ENCODE measurements at places on chromosomes 4 and X. TPM values are rescaled to one million over a fixed set of nuclear protein-coding genes. Genes with fewer than 3 reads are reported as not detected.

Gene MAOA
- 0.29 TPM for total RNA-seq

Gene PLK4
- 32.5 TPM for total RNA-seq

Gene MFAP3L
- 1.9 TPM for total RNA-seq

Gene TRIM2
- total RNA-seq = 34.7 TPM

Gene SCOC
- 80.4 TPM for total RNA-seq

Gene FHDC1
- 0.49 TPM for total RNA-seq

Gene PPP1R2C
- total RNA-seq = not detected

Gene MEPE
- total RNA-seq = not detected

Gene NLRP2B
- not detected for total RNA-seq

Gene CTSO
- 5.0 TPM for total RNA-seq

Gene RASL11B
- 1.9 TPM for total RNA-seq

Gene TRO
- 9.9 TPM for total RNA-seq

Gene HSFX1
- total RNA-seq = 0.36 TPM

Gene CLCN4
- total RNA-seq = 0.78 TPM

Gene SPANXB1
- total RNA-seq = 7.0 TPM
